ENCODE measurements at places on chromosomes 13 and 19.

- DNase-seq = no peak
These were observed 83.3 kb upstream of the PCDH8 start for GRCh38 chr13:52931539-52932431.

DNA sequence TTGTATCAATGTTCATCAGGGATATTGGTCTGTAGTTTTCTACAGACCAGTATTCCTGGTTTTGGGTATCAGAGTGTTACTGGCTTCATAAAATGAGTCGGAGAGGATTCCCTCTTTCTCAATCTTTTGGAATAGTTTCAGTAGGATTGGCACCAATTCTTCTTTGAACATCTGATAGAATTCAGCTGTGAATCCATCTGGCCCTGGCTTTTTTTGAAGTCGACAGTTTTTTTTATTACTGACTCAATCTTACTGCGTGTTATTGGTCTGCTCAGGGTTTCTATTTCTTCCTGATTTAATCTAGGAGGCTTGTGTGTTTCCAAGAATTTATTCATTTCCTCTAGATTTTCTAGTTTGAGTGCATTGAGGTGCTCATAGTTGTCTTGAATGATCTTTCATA is 11.4 kb downstream of the TEX26 start:
- no peak for DNase-seq

DNA sequence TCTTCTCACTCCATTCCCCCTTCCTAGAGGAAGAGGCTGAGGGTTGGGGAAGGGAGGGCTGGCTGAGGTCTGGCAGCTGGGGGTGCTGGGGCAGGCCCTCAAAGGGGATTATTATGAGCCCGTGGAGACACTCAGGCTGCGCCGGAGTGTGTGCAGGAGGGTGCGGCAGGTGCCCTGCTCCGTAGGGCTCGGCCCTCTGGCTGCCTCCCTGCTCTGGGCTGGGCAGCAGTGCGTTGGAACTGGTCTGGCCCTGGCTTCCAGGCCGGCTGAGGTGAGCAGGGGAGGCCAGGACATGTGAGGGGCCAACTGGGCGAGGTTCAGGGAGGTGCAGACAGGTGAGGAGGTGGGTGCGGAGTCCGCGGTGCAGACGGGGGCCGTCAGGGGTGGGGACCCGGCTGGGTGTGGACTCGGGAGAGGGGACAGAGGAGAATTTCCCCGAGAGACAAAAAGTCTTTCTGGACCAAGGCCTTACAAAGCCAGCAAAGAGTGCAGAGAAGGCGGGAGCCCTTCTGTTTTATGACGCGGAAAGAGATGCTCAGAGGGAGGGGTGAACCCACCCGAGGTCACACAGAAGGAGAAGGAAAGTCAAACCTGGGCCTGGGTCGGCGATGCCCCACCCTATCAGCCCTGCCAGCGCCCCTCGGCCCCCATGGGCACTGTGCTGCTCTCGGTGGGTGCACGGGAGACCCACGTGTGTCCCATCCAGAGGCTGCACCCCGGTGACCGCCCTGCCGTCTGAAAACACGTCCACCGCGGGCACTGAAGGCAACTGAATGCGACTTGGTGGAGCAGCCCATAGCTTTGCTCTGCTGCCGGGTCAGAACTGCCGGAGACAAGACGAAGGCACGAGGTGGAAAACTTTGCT is 31.0 kb downstream of the PIP5K1C start:
- DNase-seq = no peak

DNA sequence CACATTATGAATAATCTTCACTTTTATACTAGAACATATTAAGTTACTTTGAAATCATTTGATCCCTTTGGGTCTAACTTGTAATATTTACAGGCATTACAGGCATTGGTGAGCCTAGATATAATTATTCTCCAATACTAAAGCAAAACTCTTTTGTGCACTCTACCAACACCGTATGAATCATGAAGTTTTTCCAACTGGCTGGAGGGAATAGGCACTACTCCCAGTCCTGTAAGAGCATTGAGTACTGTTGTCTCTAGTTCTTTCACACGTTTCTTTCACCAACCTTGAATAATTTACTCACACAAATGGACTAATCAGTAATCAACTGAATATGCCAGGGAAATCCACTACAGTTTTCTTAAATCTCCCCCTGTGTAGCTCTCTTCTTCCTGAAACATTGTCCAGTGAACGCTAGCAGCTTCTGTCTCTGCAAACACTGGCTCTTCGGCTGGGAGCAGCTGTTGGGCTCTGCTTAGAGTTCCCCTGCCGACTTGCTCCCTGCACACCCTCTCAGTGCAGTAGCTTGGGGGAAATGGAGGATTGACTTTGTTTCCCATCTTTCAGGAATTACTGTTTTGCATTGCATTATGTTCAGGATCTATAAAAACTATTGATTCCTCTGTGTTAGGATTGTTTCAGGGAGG is 476.7 kb downstream of the RFC3 start:
- DNase-seq = no peak

DNA sequence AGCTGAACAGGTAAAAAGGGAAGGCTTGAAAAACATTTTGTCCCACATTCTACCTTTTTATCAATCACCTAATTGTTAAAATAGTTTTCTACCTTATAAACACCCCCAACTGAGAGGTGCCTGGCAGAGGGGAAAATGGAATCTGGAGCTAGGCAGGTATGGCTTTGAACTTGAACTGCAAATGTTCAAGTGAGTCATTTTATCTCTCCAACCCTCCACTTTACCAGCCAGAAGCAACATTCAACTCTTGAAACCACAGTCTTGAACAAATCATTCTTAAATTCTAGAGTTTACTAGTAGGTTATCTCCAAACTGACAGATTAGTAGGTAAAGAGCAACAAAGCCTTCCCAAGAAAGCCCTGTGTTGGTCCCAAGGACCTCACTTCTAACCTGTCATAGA is 116.9 kb downstream of the ABCC4 start:
- DNase-seq = no peak

DNA sequence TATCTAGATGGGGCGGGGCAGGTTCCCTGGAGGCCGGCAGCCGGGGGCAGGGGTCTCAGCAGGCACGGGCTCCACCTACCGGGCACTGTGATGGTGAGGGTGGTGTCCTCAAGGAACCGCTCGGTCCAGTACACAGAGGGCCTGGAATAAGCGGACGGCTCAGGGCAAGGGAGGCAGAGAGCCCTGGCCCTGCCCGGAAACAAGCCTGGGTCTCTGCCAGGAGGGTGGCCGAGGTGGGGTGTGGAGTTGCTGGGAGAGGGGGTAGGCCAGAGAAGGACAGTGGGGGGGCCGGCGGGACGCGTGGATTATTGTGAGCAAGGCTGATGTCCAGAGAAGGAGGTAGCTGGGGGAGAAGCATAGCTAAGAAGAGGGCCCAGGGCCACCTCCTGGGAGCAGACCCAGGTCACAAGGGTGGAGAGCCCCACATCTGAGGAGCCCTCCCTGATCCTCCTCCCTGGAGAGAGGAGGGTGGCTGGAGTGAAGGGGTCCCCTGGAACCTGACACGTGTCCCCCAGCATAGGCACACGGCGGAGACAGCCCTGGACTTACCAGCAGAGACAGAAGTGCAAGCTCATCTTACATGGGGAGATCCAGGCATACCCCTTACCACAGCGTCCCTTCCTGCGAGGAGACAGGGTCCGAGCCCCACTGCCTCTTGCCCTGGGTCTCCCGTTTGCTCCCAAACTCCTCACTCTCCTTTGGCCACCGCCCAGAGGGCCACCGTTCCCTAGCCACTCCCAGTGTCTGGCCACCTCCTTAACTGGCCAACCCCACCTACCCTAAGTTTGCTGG is 29.0 kb upstream of the MIER2 start:
- DNase-seq = no peak

- DNase-seq = peak; percentile 66
These were observed 38.6 kb upstream of the SEMA6B start for GRCh38 chr19:4597975-4598671.

DNA sequence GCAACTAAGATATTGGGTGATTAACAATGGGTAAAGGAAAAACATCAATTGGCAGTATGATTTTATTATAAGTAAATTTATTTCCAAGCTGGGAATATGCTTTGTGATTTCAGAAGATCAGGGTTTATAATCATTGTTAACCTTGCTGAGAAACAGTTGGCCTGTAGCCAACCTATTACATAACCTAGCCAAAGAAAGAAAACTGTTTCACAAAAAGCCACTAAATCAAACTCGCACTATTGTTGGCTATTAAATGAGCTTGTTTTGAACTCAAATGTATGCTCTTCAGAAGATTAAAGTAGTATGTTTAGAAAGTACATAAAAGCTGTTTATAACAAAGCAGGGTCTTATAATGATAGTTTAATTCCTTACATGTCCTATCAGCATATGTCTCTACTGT is 151.7 kb downstream of the LHFPL6 start:
- peak; percentile 16 for DNase-seq

DNA sequence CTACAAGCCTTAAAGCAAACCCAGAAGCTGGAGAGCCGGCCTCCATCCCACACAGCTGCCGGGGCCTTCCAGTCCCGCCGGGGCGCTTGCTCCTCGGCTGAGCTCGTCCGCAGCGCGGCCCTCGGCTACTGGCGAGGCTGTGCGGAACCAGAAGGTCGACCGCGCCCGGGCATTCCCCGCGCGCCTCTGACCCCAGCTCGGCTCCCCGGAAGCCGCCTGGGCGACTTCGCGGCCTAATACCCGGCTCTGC is 863 bp downstream of the ANKRD10 start:
- DNase-seq = no peak

DNA sequence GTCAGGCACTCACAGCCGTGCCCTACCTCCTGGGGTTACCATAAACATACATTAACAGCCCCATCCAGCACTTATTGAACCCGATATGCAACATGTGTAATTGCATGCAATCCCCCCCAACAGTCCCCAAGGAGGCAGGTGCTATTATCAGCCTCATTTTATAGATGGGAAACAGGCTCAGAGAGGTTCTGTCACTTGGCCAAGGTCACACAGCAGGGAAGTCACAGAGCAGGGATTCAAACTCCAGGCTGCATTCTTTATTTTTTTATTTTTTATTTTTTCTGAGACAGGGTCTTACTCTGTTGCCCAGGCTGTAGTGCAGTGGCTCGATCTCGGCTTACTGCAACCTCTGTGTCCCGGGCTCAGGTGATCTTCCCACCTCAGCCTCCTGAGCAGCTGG is 38.4 kb upstream of the TNFAIP8L1 start:
- no peak for DNase-seq

DNA sequence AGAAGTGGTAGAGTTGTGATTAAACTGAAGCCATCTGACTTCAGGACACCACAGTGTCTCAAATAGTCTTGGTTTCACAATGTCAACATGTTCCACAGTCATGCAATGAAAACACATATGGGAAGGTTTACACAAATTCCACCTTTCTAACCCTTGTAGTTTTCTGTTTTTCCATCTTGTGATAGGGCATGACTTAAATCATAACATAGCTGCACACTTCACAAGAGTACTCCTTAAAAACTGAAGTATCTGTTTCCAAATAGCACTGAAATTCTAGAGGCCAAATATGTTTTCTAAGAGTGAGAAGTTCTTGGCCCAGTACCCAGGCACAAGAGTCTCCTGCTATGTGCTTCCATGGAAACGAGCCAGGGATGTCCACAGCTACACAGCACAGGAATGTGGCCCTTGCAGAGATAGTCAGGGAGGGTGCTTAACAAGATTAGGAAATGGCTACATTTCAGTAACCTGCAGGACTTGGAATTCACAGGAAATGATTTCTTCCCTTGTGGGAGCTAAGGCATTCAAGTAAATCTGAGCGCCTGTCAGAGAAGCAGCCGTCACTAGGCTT is 269.1 kb downstream of the NDFIP2 start:
- DNase-seq = no peak

DNA sequence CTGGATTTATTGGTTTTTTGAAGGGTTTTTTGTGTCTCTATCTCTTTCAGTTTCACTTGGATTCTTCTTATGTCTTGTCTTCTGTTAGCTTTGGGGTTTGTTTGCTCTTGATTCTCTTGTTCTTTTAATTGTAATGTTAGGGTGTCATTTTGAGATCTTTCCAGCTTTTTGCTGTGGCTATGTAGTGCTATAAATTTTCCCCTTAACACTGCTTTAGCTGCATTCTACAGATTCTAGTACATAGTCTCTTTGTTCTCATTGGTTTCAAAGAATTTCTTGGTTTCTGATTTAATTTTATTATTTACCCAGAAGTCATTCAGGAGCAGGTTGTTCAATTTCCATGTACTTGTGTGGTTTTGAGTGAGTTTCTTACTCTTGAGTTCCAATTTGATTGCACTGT is 24.6 kb downstream of the ZNF430 start:
- no peak for DNase-seq

- no peak for DNase-seq
These were observed 290.4 kb downstream of the SLITRK6 start for GRCh38 chr13:85508683-85509329.
